ENCODE measurements at places on chromosomes 6 and 20. TPM values are rescaled to one million over a fixed set of nuclear protein-coding genes. Genes with fewer than 3 reads are reported as not detected.

DNA sequence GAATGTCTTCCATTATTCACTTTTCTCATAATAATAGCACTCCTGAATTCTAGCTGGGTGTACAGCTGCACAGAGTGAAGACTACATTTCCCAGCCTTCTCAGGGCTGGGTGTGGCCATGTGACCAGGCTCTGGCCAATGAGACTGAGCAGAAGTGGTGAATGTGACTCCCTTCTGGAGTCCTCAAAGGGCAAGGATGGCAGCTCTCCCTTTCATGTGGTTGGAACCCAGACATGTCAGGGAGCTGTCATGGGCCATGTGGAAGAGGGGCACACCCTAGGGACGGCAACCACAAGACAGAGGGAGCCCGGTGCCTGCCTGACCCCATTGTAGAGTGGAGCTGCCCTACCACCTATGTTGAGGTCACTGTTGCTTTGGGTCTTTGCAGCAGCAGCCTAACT is 312.8 kb upstream of the SULF2 start:
- no peak for DNase-seq

DNA sequence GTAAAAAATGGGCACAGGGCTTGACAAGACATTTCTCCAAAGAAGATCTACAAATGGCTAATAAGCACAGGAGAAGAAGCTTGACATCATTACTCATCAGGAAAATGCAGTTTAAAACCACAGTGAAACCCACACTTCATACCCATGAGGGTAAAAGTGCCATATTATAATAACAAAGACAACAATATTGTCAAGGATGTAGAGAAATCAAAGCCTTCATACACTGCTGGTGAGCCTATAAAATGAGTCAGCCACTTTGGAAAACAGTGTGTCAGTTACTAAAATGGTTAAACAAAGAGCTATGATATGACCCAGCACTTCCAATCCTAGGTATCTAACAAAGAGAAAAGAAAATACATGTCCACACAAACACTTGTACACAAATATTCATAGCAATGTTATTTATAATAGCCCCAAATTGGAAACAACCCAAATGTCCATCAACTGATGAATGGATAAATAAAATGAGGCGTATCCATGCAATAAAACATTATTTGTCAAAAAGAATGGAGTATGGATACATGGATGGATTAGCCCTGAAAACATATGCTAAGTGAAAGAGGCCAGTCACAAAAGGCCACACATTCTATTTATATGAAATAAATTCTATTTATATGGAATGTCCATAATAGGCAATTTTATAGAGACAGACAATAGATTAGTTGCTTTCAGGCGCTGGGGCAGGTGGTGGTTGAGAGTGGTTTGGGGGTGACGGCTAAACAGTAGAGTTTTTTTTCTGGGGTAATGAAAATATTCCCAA is 11.5 kb upstream of the IL20RA start:
- no peak for DNase-seq

UBE2C gene
- total RNA-seq, result 371 TPM

RPS21 gene
- 2,653 TPM for total RNA-seq

SMOC2 gene
- not detected for total RNA-seq

GRCh38 chr20:41717483-41717882 is 99.3 kb upstream of the CHD6 start:
- DNase-seq, result no peak

DNA sequence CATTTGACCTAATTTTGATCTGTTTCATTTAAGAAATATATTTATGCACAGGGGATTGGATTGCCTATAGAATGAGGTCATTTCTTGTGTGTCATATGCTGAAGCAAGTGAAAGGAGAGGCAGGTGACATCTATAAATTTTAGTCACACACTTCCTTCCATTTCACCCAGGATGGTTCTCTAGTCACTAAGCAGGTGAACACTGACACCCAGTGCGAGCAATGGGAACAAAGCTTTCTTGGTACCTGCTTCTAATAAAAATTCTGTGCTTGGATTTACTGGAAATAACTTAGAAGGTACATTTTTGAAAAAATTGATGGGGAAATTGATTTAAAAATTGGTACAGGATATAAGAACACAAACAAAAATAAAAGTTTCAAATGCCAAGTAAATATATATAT is 66.9 kb upstream of the MC3R start:
- DNase-seq, result no peak
